ENCODE measurements at places on chromosomes 12 and 14. TPM values are rescaled to one million over a fixed set of nuclear protein-coding genes. Genes with fewer than 3 reads are reported as not detected.
A peak's percentile ranks its signal among the peaks of the same experiment; 100 is the strongest.

DNA sequence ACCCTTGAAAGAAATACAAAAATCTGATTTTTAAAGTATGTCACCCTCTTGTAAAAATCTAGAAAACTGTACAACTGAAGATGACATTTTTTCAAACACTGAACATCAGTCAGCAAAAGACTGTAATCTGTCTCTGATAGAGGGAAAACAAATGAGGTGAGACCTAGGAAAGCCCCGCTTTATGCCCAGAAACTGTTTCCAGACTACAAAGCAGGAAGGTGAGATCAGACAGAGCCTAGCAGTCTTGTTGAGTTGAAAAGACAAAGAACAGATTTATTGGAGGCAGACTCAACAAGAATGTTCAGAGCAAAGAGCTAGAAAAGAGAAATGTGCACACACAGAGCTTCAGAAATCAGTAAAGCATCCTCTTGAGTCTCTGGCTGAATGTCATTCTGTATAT is 873.6 kb downstream of the LRFN5 start:
- H3K4me3 ChIP-seq: no peak overlapping the region
- no peak for DNase-seq
- H3K4me1 ChIP-seq: no peaks in the 10 kb centered on the region
- no peak overlapping the region for H3K27ac ChIP-seq

DNA sequence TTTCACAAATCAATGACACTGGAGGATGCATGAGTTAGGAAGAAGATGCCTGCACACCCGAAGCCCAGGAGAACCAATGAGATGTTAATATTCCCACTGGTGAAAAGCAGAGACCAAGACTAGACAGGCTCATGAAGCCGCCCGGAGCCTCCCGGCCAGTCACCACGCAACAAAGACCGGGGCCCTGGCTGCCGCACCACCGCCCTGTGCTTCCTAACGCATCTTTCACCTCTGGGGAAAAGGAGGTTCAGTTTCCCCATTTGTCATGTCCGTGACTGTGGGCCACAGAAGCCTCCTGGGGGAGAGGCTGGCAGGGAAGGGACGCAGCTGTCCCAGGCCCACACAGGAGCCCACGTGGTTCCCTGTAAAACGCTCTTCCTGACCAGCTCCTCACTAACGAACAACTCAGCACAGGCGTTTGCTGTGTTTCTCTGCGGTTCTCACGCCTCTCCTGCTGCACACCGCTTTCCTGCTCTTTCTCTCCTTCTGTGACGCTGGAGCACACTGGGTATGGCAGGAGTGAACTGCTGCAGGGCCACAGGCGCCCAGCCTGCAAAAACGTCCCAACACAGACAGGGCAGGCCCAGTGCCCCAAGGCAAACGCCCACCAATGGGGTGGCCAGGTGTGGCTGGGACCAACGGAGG is 10.8 kb downstream of the RIMBP2 start:
- no peak overlapping the region for H3K4me3 ChIP-seq
- H3K27ac ChIP-seq: no peak overlapping the region
- peaks cover 91% of the 10 kb centered on the region for H3K27me3 ChIP-seq
- no peak for DNase-seq

DNA sequence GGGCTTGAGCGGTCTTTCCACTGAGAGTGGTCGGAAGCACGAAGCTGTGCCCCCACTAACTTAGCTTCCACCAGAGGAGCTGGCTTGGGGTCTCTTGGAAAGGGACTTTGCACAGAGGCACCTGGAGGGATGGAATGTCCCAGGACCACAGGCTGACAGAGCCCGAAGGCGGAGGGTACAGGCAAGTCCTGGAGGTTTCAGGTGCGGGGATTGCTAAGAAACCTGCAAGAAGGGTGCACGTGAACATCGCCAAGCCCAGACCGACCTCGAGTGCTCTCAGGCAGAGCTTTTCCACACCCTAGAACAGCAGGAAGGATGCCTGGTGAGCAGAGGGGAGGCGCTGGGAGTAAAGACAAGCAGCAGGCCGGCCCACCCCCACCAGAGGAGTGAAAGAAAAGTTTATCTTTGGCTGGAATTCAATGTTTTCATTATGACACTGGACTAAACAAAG is 61.6 kb downstream of the SERPINA3 start:
- peaks cover 35% of the 10 kb centered on the region for H3K27me3 ChIP-seq
- no peaks in the 10 kb centered on the region for H3K36me3 ChIP-seq
- no peaks in the 10 kb centered on the region for H3K4me1 ChIP-seq
- no peak overlapping the region for H3K4me3 ChIP-seq
- H3K27ac ChIP-seq: no peak overlapping the region

DNA sequence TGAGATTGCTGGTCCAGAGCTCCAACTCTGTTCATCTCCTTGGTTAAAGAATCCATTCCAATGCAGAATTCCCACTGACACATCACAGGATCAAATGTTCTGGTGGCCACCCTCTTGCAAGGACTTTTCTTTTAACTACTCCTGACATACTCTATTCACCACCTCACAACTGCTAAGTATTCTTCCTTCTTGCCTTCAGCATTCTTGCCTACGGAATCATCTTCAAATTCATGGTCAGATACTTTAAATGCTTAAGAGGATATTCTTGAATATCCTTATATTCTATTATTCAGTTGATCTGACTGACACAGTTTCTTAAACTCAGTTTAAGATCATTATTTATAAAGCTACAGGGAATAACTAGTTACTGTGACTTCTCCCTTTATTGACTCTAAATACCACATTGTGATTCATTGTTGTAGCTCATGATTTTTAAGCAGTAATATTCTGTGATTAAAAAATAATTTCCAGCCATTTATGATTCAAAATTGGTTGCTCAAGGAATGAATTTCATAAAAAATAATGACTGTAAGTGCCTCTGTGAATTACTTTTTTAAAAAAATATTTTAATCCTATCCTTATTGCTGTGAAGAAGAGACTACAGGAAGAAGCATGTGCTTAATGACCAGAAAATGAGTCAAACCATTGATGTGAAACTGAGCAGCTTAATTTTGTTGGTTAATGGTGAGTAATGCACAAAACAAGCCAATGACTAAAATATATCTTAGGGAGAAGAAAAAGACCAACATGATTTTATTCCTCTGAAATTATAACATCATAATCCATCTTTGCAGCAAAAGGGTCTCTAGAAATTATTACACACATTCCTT is 207.1 kb downstream of the PIK3C2G start:
- H3K4me1 ChIP-seq: no peaks in the 10 kb centered on the region
- no peaks in the 10 kb centered on the region for H3K27me3 ChIP-seq
- H3K27ac ChIP-seq: no peak overlapping the region
- no peaks in the 10 kb centered on the region for H3K36me3 ChIP-seq
- DNase-seq: no peak
- no peak overlapping the region for H3K4me3 ChIP-seq

CD27 gene
- not detected for total RNA-seq

DNA sequence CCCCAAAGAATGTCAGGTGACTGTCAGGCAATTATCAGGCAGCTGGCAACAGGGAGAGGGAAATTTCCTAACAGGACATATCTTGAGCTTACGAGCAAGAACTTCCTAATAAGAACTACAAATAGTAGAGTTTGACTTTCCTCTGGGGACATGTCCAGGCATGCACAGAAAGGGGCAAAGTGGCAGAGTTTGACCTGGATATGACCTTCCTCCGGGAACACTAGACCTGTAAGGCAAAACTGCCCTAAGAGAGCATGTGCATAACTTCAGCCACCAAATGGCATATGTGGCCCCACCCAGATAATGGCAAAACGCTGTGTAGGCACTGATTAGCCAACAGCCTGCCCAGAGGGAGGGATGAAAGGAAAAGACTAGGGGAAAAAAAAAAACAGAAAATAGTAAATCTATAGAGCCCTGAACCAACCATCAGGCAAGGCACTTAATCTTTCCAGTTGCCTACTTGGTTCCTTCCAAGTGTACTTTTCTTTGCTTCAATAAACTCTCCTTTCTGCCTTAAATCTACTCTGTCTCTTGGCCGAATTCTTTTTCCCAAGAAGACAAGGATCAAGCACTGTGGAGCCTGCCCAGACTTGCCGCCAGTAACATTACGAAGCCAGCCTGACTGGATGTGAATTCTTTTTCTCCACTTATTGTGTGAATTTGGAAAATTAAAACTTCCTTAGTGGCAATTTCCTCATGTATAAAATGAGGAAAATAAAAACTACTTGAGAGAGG is 164.1 kb downstream of the SPTSSA start:
- H3K27ac ChIP-seq: no peak overlapping the region
- H3K36me3 ChIP-seq: no peaks in the 10 kb centered on the region
- H3K4me1 ChIP-seq: no peaks in the 10 kb centered on the region
- no peaks in the 10 kb centered on the region for H3K27me3 ChIP-seq
- DNase-seq: no peak

TUNAR gene
- total RNA-seq: not detected

DNA sequence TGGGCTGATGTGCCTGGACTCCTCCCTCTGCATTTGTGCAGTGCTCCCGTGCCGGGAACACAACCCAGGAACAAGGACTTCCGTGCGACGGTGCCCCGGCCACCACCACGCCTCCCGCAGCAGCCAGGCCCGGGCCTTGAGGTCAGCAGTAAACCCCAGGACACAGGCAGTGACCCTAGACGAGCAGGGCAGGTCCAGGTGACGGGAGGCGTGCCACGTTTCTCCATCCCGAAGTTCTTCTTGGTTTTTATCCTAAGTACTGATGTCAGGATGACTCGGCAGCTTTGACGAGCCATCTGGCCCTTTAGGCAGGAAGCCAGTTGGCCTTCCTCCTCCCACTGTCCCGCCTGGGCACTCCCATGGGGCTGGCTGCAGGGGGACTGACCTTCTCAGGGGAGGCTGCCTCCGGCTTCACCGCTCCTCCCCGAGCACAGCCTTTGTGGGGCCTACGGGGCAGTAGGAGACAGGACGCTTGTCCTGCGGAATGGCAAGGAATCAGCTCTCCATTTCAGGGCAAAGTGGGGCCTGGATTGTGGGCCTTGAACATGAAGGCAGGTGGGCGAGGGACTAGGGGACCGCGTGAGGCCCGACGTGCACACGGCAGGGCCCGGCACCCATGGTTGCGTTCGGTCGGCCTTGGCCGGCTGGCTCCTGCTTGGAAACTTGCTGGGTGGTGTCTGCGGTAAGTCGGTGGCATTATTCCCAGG is 94.1 kb downstream of the FBXL14 start:
- no peak overlapping the region for H3K4me3 ChIP-seq
- peak overlapping the region; percentile 56 for H3K27ac ChIP-seq
- H3K27me3 ChIP-seq: no peaks in the 10 kb centered on the region
- DNase-seq: peak; percentile 53
- peaks cover 14% of the 10 kb centered on the region for H3K4me1 ChIP-seq

DNA sequence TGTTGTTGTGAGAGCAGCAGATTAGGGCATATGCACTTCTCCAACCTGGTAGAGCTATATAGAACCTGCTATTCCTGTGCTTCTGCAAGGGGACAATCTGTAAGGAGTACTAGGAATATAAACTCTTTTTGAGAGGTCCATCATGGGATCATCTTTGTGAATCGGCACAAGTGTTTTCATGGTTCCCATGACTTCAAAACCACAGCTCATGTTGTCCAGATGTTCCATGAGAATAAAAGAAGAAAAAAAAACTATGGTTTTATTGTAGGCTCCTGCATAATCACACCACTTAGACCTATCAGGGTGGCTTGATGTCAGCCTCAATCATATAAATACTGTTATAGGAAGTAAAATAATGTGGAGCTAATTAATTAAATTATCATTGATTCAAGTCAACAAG is 311.4 kb upstream of the ATP2B1 start:
- H3K27ac ChIP-seq: no peak overlapping the region
- no peak for DNase-seq
- H3K36me3 ChIP-seq: no peaks in the 10 kb centered on the region
- H3K27me3 ChIP-seq: no peaks in the 10 kb centered on the region
- H3K4me1 ChIP-seq: peaks cover 26% of the 10 kb centered on the region

- no peak overlapping the region for H3K4me3 ChIP-seq
- no peaks in the 10 kb centered on the region for H3K36me3 ChIP-seq
- DNase-seq: no peak
- H3K27ac ChIP-seq: no peak overlapping the region
- no peaks in the 10 kb centered on the region for H3K27me3 ChIP-seq
Observed at GRCh38 chr12:77354766-77355362, 289.5 kb upstream of the E2F7 start.

SCARB1 gene
- 49.6 TPM for total RNA-seq

DNA sequence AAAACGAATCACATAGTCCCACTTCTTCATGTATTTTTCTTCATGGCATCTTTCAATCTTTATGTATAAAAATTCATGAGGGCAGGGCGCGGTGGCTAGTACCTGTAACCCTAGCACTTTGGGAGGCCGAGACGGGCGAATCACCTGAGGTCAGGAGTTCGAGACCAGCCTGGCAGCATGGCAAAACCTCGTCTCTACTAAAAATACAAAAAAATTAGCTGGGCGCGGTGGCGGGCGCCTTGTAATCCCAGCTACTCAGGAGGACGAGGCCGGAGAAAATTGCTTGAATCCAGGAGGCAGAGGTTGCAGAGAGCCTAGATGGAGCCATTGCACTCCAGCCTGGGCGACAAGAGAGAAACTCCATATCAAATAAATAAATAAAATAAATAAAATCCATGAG is 2.5 kb upstream of the GABARAPL1 start:
- DNase-seq: no peak
- peaks cover 25% of the 10 kb centered on the region for H3K4me1 ChIP-seq
- no peaks in the 10 kb centered on the region for H3K36me3 ChIP-seq
- no peak overlapping the region for H3K27ac ChIP-seq
- no peaks in the 10 kb centered on the region for H3K27me3 ChIP-seq
- H3K4me3 ChIP-seq: no peak overlapping the region

DNA sequence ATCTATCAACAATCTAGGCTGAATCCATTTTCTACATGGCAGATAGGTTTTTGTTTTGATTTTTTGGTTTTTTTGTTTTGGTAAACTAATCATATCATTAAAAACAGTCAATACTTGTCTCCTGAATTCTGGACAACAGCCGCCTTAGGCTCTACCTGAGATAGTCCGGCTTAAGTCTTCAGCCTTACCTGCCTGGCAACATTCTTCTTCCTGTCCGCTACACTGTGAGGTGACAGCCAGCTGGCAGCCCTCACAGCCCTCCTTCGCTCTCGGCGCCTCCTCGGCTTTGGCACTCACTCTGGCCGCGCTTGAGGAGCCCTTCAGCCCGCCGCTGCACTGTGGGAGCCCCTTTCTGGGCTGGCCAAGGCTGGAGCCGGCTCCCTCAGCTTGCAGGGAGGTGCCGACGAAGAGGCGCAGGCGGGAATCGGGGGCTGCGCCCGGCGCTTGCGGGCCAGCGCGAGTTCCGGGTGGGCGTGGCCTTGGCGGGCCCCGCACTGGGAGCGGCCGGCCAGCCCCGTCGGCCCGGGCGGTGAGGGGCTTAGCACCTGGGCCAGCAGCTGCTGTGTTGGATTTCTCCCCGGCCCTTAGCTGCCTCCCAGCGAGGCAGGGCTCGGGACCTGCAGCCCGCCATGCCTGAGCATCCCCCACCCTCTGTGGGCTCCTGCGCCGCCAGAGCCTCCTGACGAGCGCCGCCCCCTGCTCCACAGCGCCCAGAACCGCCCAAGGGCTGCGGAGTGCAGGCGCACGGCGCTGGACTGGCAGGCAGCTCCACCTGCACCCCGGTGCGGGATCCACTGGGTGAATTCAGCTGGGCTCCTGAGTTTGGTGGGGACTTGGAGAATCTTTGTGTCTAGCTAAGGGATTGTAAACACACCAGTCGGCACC is 49.0 kb downstream of the MDGA2 start:
- no peaks in the 10 kb centered on the region for H3K36me3 ChIP-seq
- no peaks in the 10 kb centered on the region for H3K27me3 ChIP-seq
- H3K27ac ChIP-seq: no peak overlapping the region
- DNase-seq: peak; percentile 1
- H3K4me3 ChIP-seq: peak overlapping the region; percentile 51

GRCh38 chr14:101561145-101561896 is at the start of gene DIO3:
Gene DIO3, plus strand, starts transcription at chr14:101561495.
- DNase-seq: no peak
- H3K4me3 ChIP-seq: no peak within 1 kb of the TSS
- H3K4me1 ChIP-seq: no peaks in the 10 kb centered on the region
- H3K27me3 ChIP-seq: peaks cover 34% of the 10 kb centered on the region
- H3K36me3 ChIP-seq: no peaks in the 10 kb centered on the region
- H3K27ac ChIP-seq: no peak within 1 kb of the TSS

- no peak overlapping the region for H3K27ac ChIP-seq
- H3K4me3 ChIP-seq: no peak overlapping the region
- no peak for DNase-seq
Observed at GRCh38 chr12:72368298-72368697, 96.1 kb downstream of the TRHDE start.

Data from PC-9 (cell line).